ENCODE measurements at places on chromosomes 3 and 15.

DNA sequence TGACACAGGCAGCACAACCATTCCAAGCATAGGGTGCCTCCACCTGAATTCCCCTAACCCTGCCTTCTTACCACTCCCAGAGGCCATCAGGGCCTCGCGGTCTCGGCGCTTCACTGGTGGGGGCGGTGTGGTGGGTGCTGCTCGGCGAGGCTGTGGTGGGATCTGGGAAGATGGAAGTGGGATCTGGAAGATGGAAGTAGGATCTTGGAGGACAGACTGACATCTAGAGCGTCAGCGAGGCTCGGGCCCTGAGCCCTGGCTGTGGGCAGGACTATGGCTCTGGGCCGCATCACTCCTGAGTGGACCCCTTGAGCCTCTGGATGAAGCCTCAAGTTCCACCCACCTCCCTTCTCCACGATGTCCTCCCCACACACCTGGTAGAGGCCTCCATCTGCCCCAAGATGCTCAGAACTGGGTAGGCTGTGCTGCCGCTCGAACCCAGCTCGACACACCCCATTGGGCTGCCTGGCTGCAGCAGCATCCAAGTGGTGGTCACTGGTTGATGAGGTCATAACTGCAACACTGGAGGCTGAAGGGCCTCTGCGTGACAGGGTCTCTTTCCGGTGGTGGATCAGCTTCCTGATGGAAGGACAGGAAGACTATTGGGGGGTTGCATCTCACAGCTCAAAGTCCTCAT is 3.6 kb downstream of the NCKIPSD start:
- no peak for DNase-seq

DNA sequence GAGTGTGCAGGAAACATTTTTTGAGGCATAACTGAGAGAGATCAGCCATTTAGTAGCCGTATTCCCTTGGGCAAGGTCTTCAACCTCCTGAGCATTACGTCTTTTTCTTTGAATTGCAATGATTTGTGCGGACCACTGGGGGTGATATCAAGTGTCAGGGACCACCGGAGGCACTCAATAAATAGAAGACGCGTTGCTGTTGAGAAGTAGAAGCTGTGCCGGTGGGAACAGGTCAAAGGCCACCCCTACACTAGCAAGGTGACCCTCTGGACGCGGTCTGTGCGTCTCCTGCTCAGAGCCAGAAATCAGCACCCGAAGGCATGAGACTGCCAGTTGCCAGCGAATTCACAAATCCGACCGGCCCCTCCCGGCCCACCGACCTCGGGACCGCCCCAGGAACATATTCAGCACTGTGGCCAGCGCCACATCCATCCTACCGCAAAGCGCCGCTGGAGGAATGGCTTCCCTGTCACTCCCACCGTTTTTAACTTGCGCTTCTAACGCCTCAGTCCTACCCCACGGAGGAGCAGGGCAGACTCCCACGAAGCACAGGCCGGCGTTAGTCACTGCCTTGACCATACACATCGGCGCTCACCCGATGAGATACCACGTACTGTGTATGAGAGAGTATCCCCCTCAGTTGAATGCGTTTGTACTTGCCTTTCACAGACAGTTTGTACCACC is 1.4 kb upstream of the GHSR start:
- no peak for DNase-seq

- DNase-seq: no peak
Observed at GRCh38 chr3:89104499-89104898, 2.9 kb upstream of the EPHA3 start.

DNA sequence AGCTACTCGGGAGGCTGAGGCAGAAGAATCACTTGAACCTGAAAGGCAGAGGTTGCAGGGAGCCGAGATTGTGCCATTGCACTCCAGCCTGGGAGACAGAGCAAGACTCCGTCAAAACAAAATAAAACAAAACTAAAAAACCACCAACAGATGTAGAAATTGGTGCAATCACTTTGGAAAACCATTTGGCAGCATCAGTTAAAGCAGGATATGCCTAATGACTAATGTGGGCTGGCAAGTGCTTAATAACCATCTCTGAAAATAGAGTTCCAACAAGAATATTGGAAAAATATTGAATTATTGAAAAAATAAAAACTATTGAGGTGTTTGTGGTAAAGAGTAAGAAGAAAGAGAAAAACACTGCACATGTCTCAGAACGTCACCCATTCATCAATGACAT is 16.1 kb upstream of the RTP3 start:
- DNase-seq: no peak

- DNase-seq: no peak
Observed at GRCh38 chr15:64558460-64559179, 98.2 kb downstream of the ZNF609 start.

- DNase-seq: no peak
Observed at GRCh38 chr3:179961071-179961702, 75.5 kb downstream of the PEX5L start.

GRCh38 chr3:12436514-12437220 is 47.6 kb upstream of the TSEN2 start:
- no peak for DNase-seq
